Stimulated activated CD4-positive, alpha-beta T cell treated with anti-CD3 and anti-CD28 coated beads, Interleukin-1b, Interleukin-23, amount 100 ng/mL, for 1 hour (primary cell): ENCODE measurements at places on chromosomes 5 and 9.

DNA sequence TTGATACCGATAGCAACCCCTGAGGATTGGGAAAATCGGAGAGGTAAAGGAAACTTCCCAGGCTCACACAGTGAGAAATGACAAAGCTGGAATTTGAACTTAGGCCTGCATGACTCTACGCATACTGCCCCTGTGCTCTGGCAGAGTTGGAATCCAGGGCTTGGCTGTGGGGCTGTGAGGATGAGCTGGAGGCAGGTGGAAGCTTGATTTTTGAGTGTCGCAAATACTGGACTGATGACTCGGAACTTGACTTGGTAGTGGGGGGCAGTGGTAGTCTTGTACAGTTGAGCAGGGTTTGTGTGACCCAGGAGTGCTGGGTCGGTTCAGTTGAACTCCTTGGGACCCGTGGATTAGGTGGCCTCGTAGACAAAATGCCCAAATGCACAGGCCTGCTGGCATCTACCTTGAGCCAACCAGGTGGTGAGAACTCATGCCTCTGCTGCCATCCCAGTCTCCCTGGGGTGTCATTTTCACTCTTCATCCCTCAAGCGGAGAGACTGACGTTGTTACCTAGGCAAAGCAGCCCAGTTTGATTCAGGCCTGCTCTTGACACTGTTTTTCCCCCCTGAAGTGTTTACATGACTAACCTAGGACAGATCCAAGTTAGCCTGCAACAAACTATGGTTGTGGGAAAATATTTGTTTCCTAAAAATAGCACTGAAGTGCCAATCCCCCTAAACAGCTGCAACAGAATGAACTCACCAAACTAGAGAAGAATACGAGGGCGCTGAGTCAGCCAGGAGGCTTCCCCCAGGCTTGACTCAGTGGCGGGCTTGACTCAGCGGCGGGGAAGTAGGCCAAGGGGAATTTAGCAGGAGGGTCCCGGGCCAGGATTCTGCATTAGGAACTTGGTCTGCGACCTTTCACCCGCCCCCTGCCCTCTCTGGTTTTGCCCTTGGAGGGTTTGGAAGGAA lies 45.7 kb upstream of the ORM1 start:
- no peak for DNase-seq

DNA sequence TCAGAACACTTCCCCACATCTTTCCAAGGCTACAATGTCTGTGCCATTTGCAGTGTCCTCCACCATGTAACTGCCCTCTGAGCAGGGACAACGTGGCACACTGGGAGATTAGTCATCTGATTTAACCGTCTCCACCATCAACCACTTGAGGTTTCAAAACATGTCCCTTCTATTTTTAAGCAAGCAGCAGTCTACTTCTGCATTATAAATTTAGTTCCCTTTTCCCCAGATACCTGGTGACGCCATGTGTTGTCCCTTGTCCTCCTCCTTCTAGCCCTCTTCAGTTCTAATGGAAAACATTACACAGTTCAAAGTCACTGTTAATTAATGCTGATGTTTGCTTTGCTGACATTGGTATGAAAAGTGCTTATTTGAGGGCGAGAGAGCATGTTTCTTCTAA lies 52.8 kb downstream of the ATP10B start:
- DNase-seq: no peak

DNA sequence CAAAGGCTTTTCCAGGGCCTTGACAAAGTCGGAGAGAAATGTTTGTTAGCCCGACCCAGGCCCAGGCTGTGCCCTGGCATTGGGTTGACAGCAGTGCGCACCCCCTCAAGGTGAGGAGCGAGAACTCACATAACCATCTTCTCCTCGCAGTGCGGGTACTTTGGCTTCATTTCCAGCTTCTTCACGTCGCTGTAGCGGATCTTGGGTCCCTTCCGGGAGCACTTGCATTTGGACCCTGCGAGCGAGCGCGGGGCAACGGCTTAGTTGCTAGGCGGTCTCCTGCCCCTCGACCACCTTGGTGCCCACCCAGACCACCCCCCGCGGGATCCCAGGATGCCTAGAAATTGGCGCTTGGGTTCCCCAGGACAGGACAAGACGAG lies 496 bp downstream of the CXCL14 start:
- no peak for DNase-seq

- DNase-seq: no peak
Observed at GRCh38 chr9:5579881-5580280, 49.0 kb upstream of the RIC1 start.
